ENCODE measurements at places on chromosomes 4 and X.

DNA sequence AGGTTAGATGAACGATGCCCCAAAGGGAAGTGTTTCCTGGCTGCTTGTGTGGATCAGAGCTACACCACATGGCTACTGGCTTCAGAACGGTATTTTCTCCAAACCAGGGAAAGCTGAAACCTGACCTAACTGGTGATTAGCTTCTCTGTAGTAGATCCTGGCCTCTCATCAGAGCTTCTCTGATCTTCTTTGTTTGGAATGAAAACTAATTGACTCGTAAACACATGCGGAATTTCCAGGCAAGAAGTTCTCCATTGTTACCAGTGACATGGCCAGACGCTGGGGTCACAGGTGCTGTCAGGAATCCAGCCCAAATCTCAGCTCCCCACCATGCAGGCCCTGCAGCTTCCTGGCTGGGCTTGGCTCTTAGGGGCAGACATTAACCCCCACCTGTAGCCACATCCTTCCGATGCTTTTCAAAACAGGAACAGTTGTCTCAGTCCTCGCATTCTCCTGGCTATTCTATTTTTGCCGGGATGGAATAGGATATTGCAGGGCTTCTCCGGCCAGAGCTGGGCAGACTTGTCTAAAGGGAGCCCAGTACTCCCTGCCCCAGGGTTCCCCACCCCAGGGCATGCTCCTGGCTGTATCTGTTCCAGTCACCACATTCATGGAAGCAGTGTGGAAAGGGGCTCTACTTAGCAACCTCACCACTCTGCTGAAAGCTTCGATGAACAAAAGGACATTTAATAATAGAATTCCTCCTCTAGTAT, 305.4 kb upstream of the F9 start:
- no peak for DNase-seq

DNA sequence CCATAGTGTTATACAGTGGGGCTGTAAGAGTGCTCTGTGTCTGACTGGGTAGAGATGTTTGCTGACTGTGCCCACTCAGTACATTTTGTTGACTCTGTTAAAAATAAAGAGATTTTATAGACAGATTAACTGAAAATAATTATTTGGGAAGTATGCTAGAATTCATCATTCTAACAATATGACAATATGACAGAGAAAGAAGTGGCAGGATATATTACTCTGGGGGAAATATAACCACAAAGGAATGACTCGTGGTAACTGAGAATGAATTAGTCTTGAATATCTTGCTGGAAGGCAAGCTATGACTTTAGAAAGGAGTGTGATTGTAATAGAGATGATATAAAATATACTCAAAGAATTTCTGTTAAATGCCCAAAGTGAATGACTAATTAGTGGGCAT, 46.8 kb downstream of the TMEM165 start:
- no peak for DNase-seq

DNA sequence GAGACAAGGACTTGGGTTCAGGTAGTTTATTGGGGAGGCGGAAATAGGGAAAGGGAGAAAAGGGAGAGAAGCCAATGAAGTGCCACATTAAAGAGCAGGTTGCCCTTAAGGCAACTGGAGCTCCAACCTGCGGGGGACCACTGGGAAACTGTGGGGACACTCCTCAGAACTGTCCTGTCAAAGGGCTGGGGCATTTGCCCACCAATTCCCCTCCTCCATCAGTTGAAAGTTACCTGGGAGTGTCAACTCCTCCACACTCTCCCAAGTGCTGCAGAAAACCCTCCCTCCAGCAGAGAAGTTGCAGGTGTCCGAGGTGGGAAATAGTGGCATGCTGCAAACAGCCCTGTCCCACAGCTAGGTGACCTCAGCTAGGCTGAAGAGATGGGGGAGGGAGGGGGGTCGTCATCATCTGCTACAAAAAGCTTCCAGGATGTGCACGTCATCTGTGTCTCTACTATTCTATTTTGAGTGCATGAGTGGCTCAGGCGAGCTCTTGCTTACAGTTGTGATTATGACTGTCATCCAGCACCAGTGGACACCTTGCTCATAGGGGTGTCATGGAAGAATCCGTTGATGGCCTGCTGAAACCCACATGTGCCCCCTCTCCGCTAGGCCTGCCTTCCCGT, 41.5 kb upstream of the XPNPEP2 start:
- DNase-seq, result no peak

DNA sequence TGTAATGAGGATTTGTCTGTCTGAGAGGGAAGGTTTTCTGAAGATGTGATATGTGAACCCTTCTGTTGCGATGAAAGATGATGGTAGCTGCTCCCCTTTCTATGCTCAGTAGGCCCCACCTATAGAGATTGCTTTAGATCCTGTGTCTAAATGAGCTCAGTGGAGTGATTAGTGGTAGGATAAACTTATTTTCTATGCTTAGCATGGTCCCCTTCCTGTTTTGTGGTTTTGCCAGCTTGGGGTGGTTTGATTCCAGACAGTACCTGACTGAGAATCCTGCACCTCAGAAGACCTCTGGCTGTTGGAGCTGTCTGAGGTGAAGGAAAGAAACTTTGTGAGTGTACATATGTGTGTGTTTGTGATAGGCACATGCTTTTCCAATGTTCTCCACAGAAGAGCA, 17.7 kb downstream of the MSN start:
- no peak for DNase-seq

DNA sequence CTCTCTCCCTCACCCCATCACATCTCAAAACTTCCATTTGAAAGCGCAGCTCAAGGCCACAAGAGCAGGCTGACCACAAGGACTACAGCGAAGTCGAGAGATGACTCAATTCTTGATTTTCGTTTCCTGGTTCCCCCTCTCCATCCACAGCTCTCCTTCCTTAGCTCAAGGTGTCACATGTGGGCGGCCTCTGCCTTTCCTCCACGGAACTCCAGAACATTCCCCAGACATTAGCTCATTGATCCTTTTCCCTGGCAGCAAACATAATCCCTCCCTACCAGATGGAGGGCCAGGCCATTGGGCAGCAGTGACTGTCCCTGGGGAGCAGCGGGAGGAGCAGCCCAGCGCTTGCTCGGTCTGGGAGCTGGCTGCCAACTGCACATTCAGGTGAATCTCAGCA, 56.3 kb downstream of the CCDC149 start:
- DNase-seq, result no peak

DNA sequence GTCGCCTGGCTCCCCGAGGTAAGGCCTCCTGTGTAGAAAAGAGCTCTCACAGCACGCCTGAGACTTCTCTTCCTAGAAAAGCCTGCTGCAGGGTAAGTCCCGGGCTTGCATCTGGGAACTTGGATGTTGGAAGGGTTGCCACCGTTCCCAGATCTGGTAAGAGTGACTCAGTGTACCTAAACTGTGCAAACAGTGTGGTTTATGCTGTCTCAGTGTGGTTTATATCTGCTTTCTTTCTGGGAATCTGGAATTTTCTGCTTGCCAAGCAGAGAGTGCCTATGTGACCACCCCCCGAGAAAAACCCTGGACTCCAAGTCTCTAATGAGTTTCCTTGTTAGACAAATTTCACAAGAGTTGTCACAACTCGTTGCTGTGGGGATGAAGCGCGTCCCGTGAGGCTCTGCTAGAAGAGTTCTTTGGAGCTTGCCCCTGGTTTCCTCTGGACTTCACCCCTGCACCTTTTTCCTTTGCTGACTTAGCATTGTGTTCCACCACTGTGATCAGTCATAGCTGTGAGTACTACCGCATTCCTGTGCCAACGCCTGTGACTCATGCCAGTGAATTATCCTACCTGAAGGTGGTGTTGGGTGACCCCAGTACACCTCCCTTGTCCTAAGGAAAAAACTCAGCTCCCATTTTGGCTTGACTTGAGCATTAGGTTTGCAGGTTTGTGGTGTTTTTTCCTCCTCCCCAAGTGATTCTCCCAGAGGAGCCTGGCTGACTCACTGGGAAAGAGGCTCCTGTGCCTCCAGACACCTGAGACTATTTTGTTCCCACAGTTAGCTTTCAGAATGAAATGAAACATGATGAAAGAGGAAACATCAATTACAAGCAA, 14.5 kb downstream of the SLC2A9 start:
- no peak for DNase-seq

DNA sequence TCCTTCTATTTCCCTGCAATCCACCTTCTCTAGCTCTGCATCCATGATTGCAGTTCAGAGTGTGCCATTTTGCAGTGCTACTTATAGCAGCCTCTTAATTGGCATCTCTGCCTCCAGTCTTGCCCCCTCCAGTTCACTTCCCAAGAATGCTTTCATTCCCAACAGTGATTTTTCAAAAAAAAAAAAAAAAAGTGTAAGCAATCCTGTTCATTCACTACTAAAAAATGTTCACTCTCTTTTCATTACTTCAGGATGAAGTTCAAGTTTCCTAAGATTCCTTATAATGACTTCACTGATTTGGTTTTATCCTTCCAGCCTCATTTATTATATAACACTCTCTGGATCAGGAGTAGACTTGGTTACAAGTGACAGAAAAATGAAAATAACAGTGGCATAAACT, 124.7 kb upstream of the LNX1 start:
- no peak for DNase-seq

- DNase-seq, result no peak
Observed at GRCh38 chr4:115154826-115155225, 41.4 kb upstream of the NDST4 start.

- DNase-seq, result no peak
Observed at GRCh38 chrX:100659431-100660137, 15.6 kb downstream of the SRPX2 start.

- DNase-seq, result peak; percentile 31
Observed at GRCh38 chrX:44874420-44875184, 1.6 kb downstream of the KDM6A start.

DNA sequence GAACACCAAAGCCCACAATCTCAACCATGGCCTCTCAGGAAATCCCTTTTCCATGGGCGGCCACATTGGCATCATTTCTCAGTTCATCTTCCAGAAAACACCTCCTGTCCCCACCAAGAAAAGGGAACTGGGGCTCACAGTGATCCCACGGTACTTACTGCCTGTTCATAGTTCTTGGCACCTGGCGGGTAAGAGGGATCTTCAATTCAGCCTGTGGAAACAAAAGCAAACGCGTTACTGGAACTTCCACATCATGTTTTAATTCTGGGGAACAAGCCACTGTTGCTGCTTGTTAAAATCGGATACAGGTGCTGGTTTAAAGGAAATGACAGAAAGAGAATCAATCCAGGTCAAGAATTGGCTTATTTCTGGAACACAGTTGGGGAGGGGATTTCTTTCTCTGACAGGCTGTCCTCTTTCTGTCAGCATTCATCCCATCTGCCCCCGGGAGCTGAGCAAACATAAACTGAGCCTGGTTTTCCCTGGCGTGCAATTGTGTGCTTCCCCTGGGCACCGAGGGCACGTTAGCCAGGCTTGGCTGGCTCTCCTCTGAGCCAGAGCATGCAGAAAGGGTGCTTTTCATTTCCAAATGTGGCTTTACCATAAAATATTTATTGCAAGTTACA, 16.8 kb downstream of the CLNK start:
- DNase-seq, result no peak

DNA sequence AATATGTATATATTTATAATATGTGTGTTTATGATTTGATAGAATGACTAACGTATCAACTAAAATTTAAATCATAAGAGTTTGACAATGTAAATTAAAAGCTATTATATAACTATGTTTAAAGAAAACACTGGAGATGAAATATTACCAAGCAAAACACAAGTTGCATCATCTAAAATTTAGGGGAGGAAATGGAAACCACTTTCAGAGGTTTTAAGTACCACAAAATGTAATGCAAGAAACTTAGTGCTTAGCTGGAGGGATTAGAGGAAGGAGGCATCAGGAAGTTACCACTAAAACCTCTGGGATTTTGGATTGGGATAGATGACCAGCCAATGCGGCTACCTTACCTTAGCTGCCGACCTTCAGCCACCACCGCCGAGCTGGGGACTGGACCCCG, 1192.1 kb upstream of the PRKX start:
- no peak for DNase-seq

DNA sequence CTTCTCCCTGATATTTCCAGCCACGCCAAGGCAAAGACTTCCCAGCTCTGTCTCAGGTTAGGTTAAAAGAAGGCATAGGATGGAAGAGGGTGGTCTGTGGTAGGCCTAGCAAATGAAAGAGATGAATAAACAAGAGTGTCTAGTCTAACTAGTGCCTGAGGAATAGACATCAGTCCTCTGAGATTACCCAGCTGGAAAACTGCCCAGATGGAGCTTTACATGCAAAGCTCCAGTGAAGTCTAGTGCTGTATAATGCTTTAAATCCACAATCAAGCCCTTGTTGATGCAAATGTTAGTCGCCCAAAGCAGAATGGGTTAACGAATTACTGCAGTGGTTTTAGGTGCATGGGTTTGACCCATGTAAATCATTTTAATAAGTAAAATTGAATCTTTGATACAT, 24.8 kb upstream of the GUCY1B1 start:
- no peak for DNase-seq

GRCh38 chr4:164408831-164409230, 345.1 kb upstream of the SMIM31 start:
- DNase-seq, result no peak

DNA sequence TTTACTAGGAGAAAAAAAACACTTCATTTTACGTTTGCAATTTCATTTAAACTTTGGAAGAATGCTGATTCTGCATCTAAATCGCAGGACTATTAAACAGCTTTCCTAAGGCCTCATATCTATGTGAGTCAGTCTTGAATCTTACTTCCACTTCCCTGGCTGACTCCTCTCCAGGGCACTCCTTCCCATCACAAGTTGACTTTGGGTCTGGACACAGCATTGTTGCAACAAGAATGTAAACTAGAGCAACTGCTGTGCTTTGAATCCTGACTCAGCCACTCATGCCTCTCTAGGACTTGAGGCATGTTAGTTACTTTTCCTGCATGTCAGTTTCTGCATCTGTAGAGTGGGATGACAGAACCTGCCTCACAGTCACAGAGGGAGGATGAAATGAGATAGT, 413.8 kb downstream of the FAT4 start:
- no peak for DNase-seq

DNA sequence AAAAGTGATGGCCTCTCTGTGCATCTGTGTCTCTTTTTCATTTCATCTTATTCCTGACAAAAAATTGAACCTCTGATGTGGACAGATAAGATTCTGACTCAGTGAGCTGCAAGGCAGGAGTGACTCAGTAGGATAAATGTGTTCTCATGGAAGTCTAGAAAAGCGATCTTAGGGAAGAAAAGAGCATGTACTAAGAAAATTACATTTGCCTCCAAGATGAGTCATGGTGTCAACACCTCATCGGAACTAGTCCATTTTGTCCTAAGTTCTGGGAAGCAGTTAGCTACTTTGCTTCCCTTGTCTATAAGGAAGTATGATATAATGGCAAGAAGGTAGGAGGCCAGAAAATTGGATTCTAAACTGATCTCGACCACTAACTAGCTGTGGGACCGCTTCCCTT, 83.5 kb upstream of the AFF2 start:
- no peak for DNase-seq

GRCh38 chr4:1321486-1321885, 25.5 kb upstream of the UVSSA start:
- no peak for DNase-seq

- DNase-seq, result no peak
Observed at GRCh38 chrX:153184787-153185186, 5.7 kb downstream of the MAGEA1 start.

- DNase-seq, result no peak
Observed at GRCh38 chrX:129876771-129877305, 29.1 kb upstream of the UTP14A start.

Measured in stimulated activated CD4-positive, alpha-beta T cell treated with anti-CD3 and anti-CD28 coated beads, Interleukin-2, amount 100 ng/mL, for 4 hours (primary cell).